Renal pelvis (tissue), 12 donors: ENCODE measurements at places on chromosomes 3 and 15. TPM values are rescaled to one million over a fixed set of nuclear protein-coding genes. Genes with fewer than 3 reads are reported as not detected.

The RBPMS2 gene
- polyA plus RNA-seq = 11.1 TPM

DNA sequence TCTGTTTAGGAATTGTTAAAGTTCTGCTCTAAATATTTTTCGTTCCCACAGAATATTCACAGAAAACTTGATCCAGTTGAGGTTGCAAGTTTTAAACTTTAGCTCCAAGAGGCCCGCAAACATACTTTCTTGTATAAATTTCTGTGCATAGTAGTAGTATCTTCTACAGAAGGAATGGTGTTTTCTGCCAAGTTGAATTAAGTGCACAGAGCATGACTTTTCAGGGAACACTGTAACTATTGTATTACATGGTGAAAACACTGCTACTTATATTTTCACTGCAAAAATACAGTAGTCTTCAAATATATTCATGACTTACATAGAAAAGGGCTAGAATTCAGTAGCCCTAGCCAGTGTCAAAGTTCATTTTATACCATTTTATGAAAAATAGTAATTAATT lies 67.0 kb downstream of the SUCNR1 start:
- DNase-seq = no peak

GRCh38 chr3:134446800-134447199 lies 39.0 kb downstream of the ANAPC13 start:
- no peak for DNase-seq

GRCh38 chr3:156356537-156357363 lies 198.2 kb downstream of the SSR3 start:
- DNase-seq = no peak

GRCh38 chr3:127740136-127740915 lies 67.6 kb downstream of the ABTB1 start:
- no peak for DNase-seq

The PLAAT1 gene
- 3.0 TPM for polyA plus RNA-seq

GRCh38 chr15:75107908-75108838 lies 84.8 kb downstream of the PPCDC start:
- DNase-seq = no peak

The RPP25 gene
- polyA plus RNA-seq = 3.9 TPM

DNA sequence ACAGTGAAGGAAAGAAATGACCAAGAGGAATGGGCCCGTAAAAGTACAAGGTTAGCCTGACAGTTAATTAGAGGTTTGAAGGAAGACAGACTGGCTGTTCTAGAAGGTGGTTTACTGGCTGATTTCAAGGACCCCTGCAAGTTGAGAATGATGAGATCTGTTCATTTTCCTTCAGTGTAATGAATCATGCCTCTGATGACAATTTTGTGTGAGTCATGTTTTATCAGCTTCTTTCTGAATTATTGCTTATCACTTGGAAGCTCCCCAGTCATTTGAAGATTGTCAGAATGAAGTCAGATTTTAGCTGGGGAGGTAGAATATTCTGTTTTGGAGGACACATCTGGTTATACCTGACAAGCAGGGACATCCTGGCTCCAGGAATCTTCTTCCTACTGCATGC lies 50.6 kb downstream of the DRD3 start:
- no peak for DNase-seq

DNA sequence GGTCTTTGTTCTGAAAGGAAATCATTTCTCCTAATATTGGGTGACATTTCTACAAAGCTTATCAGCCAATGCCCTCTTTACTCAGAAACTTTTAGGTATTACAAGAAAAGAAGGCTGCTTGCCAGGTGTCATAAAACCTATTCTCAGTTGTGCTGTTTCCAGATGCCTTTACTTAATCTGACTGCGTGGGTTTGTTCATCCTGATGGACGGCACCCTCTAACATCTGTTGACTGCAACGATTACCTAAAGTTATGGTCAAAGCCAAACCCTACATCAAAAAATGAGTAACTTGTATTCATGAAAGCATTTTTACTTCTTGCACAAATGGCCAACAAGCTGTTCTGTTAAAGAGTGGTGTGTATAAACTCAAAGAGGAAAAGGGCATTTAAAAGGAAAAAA lies 207.7 kb upstream of the PDZRN3 start:
- DNase-seq = peak; percentile 4

GRCh38 chr3:53863145-53863544 lies 16.8 kb downstream of the IL17RB start:
- no peak for DNase-seq

- no peak for DNase-seq
Measured at GRCh38 chr15:25971053-25971452, 107.9 kb upstream of the ATP10A start.

The C15orf62 gene
- polyA plus RNA-seq = 5.4 TPM

GRCh38 chr3:198025644-198026043 lies 65.6 kb downstream of the LMLN start:
- DNase-seq = no peak

The PPP1R14D gene
- polyA plus RNA-seq = 0.46 TPM

DNA sequence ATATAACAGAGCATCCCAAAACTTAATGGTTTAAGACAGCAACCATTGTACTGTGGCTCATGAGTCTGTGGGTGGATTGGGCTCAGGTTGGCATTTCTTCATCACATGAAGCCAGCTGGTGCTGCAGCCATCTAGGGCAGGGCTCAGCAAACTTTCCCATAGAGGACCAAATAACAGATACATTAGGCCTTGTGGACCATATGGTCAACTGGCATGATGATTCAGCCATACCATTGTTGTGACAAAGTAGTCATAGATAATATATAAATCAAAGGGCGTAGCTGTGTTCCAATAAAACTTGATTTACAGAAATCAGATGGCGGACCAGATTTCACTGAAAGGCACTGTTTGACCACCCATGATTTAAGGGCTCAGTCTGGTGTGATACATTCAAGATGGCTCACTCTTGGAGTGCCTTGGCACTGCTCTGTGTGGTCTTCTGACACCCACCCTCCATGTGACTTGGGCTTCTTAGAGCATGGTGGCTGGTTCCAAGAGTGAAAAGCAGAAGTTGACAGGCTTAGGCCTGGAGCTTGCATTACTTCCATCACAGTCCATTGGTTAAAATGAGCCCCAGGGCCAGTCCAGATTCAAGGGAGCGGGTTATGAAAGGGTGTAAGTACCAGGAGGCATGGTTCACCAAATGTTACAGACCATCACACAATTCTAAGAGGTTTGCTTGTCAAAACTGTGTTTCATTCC lies 40.8 kb upstream of the BHLHE40 start:
- DNase-seq = no peak

GRCh38 chr15:67174446-67174845 lies 80.0 kb downstream of the AAGAB start:
- no peak for DNase-seq

DNA sequence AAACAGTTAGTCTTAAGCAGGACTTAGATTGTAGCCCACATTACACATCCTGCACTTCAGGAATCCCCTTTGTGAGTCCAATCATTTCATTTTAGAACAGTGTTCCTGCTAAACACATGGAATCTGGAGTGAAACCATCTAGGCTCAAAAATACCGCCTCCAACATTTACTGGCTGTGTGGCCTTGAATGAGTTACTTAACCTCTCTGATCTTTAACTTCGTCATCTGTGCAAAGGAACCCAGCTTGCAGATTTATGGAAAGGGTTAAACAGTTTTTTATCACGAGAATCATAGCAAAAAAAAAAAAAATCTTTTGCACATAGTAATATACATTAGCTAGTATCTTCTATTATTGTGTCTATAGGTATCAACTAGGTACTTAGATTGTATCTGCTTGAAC lies 8.0 kb upstream of the LRTM1 start:
- DNase-seq = no peak

GRCh38 chr3:187838016-187838540 lies 92.8 kb upstream of the BCL6 start:
- no peak for DNase-seq

DNA sequence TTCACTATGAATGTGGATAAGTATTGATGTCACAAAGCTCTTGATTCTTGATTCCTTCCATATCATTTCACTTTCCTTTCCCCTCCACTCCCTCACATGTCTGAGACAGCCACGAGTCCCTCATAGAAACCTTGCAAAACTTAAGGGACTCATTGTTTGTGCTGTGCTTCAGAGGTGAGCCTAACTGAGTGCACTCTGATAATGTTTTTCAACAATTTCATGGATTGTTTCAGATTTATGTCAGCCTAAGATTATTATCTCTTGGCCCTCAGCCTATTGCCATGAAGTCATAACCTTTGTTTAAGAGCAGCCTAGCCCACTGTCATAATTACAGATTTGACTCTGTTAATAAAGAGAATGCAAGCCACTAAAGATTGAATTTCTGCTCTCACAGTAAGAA lies 363.6 kb downstream of the MECOM start:
- no peak for DNase-seq

GRCh38 chr3:42114130-42114725 lies 23.1 kb downstream of the TRAK1 start:
- no peak for DNase-seq

- DNase-seq = no peak
Measured at GRCh38 chr15:89130201-89130600, 41.9 kb downstream of the ABHD2 start.

DNA sequence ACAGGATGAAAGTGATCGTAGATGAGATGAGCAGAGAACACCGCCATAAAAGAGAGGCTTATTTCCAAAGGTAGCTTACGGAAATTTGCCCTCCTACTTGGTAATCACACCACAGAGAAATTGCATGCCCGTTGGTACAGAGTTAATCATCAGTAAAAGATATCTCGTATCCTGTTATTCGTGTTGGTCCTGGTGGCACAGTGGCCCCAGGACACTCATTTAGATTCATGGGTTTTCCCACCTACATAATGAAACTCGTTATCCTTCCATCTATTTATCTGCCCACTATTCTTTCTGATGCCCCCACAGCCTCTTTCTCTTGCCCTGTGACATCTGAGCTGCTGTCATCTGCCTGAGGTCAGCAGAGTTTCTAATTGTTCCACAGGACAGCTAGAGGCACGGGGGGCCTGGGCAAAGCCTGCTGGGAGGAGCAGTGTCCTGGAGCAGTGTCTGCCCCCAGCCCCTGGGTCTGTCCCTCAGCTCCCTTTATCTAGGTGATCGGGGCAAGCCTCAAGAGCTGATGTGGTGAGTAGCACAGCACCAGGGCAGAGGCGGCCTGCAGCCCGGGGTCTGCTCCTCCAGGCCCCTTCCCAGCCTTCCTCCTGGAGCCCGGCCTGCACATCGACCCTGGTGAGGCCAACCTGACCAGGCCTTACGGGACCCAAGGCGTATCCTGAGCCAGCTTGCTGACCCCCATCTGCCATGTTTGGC lies 42.2 kb downstream of the PXYLP1 start:
- DNase-seq = no peak

The CCDC39 gene
- 9.5 TPM for polyA plus RNA-seq
